Stimulated activated CD4-positive, alpha-beta T cell treated with anti-CD3 and anti-CD28 coated beads, Interleukin-4, amount 100 ng/mL, for 1 hour (primary cell): ENCODE measurements at places on chromosomes 11 and 22.

- no peak for DNase-seq
Observed at GRCh38 chr22:18065256-18065655, 12.5 kb upstream of the PEX26 start.

GRCh38 chr11:85697747-85698146 is 11.8 kb upstream of the CCDC89 start:
- no peak for DNase-seq

- peak; percentile 10 for DNase-seq
Observed at GRCh38 chr11:119641983-119642745, 86.8 kb downstream of the NECTIN1 start.

GRCh38 chr11:35330156-35330889 is 89.0 kb downstream of the SLC1A2 start:
- no peak for DNase-seq

DNA sequence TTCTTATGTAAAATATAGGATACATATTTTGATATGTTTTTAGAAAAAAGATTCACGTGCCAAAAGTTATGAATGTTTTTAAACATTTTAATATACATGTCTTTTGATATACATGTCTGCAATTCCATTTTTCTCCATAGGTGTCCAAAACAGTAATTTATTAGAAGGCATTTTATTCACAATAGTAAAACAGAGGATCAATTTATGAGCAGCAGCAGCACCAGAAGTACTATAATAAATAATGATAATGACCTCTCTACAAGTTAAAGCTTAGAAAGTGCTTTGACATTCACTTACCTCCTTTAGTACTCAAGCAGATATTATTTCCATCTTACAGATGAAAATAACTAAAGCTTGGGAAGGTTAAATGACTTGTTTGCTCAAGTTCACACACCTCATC is 96.7 kb upstream of the DBX1 start:
- DNase-seq: no peak

DNA sequence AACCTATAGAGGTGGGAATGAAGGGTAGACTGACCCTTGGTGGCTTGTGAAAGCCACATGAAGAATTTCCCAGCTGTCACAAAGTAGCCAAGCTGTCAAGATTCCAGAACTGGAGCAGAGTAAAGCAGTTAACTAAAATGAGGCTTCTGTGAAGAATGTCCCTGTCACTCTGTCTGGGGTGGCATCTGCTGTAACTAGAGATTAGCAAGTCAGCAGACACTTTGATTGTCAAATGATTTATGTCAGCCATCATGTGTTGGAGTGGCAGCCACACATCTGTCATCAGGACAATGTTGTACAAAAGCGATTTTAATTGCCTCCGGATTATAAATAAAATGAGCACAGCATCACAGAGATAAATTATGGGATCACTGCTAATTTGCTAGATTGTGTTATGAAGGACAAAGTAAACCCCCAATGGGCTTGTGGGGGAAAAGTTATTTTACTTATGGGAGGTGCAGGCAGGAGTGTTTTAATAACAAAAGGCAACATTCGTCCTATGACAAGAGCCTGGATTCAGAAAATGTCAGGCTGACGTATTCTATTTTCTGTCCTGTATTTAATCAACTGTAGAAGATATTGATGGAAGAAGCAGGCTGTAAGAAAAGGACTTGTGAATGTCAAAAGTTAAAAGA is 270.9 kb downstream of the FAM181B start:
- no peak for DNase-seq

GRCh38 chr11:12235553-12235946 is 125.2 kb downstream of the MICAL2 start:
- no peak for DNase-seq

DNA sequence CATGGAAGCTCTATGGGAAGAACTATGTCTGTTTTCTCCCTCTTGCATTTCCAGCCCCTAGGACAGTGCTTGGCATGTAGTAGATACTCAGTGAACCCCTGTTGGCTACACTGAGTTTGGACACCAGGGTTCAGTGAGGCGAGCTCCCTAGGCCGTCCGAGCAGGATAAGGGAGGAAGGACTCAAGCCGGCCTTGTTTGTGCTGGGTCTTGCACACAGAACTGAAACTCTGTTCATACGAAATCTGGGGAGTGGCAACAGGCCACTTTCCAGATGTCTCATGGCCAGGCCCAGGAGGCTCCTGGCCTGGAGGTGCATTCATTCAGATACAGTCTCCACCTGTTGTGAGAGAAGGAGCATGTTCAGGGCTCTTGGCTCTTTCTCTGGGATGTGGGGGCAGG is 23.6 kb upstream of the LMO1 start:
- DNase-seq: no peak

DNA sequence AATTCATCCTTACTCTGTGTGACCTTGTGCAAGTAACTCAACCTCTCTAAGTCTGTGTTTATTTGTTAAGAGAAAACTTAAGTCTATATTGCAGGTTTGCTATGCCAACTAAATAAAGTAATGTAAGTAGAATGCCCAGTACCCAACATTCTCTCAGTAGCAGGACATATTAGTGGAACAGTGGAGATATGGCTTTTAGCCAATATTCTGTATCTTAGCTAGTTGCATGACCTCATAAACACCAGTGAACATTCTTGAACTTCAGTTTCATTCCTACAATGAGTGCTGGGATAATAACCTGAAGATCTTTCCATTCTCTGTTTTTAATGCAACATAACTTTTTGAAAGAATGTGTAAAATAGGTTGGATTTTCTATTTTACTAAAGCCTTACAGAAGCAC is 77.0 kb downstream of the RAB38 start:
- no peak for DNase-seq

- DNase-seq: no peak
Observed at GRCh38 chr11:129386795-129387397, 11.2 kb downstream of the BARX2 start.

DNA sequence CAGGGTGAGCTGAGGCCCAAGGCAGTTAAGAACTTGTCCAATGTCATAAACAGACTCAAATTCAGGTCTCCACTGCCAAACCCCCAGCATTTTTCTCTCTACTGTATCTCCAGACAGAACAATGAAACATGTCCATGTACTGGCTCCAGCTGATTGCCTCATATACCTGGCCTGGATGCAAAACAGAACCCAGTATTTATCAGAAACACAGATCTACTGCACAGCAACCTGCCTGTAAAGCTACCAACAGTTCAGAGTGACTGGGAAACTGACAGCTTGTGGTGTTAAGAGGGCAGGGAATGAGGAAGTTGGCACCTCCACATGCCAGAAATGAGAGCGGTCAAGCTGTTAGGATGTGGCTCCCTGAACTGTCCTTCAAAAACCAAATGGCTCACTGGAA is 41.6 kb downstream of the C11orf71 start:
- DNase-seq: no peak

DNA sequence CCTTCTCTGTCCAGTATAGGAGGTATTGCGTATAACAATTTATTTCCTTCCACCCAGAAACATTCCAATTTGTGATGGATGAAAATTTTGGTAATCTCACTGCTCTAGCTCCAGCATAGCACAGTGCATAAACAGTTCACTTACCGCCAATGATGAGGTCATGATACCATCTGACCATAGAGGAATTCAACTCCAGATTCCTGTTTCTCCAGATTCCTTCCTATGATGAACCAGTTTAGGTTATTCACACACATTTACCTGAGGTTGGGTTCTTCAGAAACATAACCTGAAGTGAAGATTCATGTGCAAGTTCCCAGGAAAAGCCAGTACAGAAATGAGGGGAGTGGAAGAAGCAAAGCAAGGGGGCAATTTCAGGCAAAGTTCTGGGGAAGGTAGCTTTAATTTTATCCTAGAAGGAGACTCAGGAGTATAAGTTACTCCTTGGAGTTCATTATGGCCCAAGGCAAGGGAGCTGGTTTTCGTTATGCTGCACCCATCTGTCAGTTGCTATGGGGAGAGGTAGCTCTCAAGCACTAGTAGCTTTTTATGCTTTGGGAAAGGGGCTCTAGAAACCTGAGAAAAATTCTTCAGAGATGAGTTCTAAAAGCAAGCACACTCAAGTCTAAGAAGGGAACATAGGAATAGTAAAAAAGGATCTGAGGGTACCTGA is 121.6 kb downstream of the CASP12 start:
- DNase-seq: no peak

DNA sequence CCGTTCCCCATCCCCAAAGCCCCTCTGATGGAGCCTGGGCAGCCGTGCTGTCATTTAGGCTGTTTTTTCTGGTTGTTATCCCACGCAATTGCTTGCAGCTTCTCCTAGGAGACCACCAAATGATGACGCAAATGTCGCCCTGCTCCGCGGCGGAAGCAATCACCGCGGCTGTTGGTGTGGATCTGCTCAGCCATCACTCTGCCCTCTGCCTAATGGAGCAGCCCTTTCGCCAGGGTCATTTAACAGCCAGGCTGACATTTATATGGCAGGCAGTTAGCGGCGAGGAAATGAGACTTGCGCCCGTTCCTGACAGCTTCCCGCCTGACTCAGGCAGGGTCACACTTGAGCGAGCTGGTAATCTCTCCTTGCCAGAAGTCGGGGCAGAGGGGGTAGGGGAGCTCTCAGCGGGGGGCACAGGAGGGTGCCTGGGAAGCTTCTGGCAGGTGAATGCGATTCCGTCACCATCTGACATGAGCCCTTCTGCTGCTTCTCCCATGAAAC is 97.9 kb upstream of the RTL6 start:
- no peak for DNase-seq

DNA sequence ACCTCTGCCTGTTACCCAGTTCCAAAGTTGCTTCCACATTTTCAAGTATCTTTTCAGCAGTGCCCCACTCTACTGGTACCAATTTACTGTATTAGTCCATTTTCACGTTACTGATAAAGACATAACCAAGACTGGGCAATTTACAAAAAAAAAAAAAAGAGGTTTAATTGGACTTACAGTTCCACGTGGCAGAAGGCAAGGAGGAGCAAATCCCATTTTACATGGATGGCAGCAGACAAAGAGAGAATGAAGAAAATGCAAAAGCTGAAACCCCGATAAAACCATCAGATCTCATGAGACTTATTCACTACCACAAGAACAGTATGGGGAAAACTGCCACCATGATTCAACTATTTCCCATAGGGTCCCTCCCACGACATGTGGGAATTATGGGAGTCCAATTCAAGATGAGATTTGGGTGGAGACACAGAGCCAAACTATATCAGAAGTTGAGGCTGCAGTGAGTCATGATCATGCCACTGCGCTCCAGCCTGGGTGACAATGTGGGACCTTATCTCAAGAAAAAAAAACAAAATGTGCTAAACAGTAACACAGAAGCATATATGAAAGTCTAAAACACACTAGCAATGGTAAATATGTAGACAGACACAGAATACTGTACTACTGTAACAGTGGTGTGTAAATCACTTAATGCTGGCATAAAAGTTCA is 190.3 kb upstream of the ZC3H12C start:
- DNase-seq: no peak

DNA sequence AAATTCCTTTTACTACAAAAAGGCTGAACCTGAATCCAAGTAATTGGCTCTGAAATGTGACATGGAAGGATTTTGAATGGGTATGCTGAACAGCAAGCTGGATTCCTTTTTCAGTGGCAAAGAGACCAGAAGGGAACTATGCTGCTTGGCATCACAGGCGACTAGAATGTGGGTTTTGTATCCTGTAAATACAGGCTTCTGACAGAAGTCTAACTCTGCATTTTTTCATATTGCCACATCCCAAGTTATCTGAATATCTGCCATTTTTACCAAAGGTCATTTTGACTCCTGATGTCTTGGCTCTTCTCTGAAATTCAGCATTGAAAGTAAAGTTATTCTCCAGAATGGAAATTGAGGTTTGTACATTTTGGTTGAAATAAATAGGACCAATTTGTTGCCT is 145.7 kb downstream of the ARHGAP42 start:
- DNase-seq: no peak
